ENCODE measurements at places on chromosomes 6 and 20.

DNA sequence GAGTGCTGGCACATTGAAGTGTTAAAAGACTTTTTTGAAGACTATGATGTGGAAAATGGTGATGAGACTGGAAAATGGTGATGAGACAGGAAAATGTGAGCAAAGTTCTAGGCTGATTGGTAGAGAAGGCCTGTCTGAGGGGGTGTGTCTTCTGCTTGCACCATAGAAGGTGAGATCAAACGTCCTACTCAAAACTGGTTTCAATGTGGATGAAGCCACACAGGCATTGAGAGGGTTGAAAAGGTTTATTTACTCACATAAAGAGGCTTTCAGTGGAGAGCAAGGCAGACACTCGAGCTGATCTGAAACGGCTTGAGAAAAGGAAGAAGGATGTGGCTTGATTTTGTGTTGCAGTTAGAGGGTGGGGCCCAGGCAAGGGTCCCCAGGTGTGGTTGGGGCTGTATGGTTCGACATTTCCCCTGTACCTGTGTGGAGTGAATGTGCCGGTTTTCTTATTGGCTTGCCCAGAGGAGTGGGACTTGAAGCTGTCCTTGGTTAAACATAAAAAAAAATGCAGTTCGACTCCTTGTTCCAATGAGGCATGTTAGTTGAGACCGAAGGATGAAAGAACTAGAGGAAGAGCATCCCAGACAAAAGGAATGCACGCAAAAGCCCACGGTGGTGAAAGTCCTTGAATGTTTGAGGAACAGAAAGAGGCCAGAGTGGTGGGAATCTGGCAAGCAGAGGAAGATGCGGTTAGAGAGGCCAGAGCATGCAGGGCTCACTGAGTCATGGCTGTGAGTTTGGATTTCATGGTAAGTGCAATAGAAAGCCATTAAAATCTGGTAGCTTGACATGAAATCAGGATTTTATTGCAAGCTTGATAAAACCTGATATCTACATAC lies 172.3 kb downstream of the EPM2A start:
- DNase-seq: no peak

GRCh38 chr6:147507162-147508041 lies 1.1 kb upstream of the SAMD5 start:
- DNase-seq: no peak

GRCh38 chr20:44720621-44720996 lies 5.4 kb downstream of the CCN5 start:
- DNase-seq: peak; percentile 56

DNA sequence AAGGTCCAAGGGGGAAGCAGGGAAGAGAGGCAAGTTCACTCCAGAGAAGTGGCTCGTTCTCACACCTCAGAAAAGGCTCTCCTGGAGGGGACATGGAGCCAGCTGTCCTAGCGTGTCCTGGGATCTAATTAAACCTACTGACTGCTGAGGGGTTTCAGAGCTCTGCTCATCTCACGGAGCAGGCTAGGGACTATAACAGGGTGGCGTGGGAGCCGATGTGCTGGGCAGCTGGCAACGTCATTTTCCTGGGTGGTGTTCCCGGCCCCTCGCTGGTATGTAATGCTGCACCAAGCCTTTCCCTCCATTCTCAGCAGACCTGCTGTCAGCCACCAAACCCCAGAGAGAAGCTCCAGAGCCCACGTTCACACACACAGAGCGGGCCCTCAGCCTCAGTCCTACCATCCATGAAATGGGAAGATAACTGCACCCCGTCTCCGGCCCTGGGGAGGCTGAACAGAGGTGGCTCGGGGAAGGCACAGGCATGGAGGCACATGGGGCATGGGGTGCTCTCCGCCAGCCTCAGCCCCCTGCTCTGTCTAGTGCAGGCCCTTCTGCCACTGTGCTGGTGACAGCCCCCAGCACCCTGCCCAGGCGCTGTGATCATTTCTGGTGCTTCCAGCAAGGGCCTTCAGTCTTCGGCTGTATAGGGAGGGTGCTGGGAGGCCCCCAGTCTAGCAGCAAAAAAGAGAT lies 1.9 kb downstream of the CST7 start:
- DNase-seq: no peak

- DNase-seq: no peak
These were observed 130.1 kb upstream of the DST start for GRCh38 chr6:56772737-56773184.

DNA sequence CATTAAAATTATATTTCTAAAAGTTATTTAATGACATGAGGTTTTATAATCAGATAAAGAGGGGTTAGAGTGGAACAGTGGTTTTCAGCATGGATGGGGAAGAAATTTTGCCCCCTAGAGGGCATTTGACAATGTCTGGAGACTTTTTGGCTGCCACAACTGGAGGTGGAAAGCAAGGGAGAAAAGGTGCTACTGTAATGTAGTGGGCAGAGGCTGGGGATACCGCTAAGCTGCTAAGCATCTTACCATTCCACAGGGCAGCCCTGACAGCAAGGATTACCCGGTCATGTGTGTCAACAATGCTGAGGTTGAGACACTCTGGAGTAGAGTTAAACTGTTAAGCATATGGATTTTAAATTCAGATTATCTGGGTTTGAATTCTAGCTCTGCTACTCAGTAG lies 52.9 kb upstream of the FABP7 start:
- no peak for DNase-seq

- DNase-seq: no peak
These were observed 397.8 kb downstream of the LAMA2 start for GRCh38 chr6:129280749-129281148.

GRCh38 chr6:134614606-134615485 lies 296.9 kb upstream of the SGK1 start:
- DNase-seq: no peak

GRCh38 chr6:13795041-13795750 lies 19.2 kb downstream of the MCUR1 start:
- peak; percentile 65 for DNase-seq

DNA sequence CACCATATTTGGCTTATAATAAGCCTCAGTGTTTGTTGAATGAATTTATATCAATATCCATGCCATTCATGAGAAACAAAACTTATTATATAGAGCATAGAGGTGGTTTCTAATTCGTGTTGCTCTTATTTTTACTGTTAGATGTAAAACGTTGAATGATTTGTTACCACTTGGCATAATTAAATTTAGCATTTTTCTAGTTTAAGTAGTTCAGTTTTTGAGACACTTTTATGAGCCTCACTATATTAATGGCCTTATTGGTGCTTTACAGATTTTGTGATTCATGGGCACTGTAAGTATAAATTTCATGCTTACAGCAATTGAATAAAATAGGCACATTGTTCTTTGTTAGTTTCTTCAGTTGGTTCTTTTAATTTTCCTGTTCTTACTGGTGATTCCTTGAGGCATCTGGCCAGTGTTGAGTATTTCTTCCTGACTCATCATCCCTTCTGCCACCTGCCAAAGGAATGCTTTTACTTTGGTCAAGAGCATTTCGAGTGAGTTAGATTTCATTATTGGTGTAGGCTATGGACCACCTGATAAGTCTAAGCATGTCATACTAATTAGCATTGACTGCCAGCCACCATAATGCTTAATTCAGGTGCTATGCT lies 34.8 kb downstream of the CDKAL1 start:
- no peak for DNase-seq

GRCh38 chr6:87791029-87791428 lies 89.0 kb upstream of the AKIRIN2 start:
- DNase-seq: no peak

DNA sequence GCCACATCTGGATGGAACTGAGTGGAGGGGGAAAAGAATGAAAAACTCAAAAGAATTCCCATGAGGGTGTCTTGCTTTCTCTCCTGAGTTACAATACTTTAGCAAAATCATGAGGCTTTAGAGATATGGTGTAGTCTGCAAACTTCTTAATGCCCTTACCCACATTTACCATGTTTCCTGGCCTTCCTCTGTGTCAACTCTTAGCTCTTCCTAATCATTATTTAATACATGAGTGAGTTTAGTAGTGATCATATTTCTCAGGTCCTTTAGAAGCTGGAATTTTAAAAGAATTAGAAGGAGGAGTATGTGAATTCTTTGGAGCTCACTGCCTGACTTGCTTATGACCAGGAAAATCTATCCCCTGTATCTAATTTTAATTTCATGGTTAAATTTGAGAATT lies 39.0 kb downstream of the STX11 start:
- no peak for DNase-seq

DNA sequence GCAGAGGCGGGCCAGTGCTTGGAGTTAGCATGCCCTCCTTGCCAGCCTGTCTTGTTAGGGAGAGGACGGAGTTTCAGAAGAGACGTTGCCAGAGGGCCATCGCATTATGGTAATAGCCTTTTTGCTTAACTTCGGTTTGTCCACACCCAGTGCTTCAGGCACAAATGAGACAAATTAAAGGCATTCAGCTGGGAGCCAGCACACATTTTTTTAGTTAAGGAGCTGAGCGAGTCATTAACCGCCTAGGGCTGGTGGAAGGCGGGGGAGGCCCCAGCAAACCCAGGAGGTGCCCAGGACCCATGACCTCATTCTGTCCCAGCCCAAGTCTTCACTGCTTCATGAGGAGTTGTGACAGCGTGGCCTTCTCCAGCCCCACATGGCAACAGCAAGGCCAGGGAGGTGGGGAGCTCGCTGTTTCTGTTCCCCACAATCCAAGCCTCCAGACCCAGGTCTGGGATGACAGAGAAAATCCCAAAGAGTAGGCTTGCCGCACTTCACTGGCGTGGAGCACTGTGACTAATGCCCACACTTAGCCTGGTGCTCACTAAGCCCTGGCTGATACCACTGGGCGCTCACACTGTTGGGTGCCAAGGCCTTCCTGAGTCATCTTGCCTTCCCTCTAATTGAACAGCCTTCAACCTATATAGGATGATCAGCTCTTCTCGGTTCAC lies 237.1 kb downstream of the ANKRD60 start:
- no peak for DNase-seq

- no peak for DNase-seq
These were observed 20.1 kb upstream of the GCM1 start for GRCh38 chr6:53168516-53169267.

GRCh38 chr20:53947501-53948195 lies 122.7 kb downstream of the BCAS1 start:
- no peak for DNase-seq

- DNase-seq: no peak
These were observed 180.7 kb downstream of the TBXT start for GRCh38 chr6:165986914-165987482.

DNA sequence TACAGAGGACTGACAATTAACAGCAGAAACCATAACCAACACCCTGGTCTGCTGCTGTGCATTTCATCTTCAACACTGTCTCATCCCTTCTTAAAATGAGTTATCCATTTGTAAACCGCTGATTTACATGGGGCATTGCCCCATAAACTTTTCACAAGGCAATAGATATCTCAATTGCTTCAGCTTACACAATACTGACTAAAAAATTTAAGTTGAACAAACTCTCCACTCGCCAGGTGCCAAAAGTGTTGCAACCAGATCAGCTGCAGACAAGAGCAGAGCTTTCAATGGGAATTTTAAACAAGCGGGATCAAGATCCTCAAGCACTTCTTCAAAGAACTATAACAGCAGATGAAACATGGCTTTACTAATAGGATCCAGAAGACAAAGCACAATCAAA lies 183.0 kb downstream of the TASP1 start:
- DNase-seq: no peak

DNA sequence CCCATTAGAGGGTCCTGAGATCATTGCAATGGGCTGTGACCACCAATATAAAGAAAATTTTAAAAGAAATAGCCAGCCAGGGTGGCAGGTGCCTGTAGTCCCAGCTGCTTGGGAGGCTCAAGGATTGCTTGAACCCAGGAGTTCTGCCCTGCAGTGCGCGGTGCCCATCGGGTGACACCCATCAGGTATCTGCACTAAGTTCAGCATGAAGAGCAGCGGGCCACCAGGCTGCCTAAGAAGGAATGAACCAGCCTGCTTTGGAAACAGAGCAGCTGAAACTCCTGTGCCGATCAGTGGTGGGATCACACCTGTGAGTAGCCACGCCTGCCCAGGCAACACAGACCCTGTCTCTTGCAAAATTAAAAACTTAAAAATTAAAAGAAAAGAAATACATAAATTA lies 102.5 kb upstream of the FOXC1 start:
- no peak for DNase-seq

DNA sequence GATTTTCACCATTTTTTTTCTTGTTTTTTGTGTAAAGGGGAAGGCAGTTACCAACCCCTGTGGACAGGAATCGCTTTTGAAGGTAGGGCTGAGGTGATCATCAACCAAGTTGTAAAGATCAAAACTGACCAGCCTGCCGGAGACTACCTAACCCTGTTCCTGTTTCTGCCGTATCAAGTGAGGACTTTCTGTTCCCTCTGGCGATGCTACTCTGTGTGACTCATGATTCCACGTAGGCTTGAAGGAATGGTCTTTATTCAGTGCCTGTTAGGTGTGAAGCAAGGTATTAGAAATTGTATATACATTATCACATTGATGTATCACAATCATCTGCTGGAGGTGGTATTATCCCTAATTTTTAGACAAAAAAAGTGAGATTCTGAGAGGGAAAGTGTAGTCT lies 161.3 kb downstream of the SOX4 start:
- no peak for DNase-seq

- DNase-seq: peak; percentile 17
These were observed 24.4 kb downstream of the PLCB1 start for GRCh38 chr20:8156235-8157079.

- no peak for DNase-seq
These were observed 288.0 kb upstream of the JAG1 start for GRCh38 chr20:10961651-10962288.

DNA sequence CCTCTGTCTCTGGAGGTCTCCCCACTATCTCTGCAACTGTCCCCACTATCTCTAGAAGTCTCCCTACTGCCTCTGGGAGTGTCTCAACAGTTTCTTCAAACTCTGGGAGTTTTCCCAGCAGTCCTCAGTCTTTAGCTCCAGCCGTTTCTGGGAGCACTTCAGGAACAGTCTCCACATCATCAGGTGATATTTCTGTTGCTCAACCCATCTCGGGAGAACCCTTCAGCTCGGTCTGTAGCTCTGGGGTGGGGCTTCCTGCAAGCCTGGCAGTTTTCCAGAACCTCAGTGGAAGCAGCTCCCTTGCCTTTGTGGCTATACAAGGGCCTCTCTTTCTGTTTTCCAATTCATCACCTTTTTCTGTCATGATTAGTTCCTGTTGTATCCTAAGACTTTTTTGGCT lies 3.0 kb upstream of the SFTA2 start:
- no peak for DNase-seq

Measured in NCI-H1694 treated with DMSO at 0.1 percent for 48 hours (cell line).